ENCODE measurements at places on chromosomes 5 and 9.

- no peak for DNase-seq
These were observed 80.8 kb downstream of the ASTN2 start for GRCh38 chr9:117334101-117334500.

- DNase-seq = no peak
These were observed 107.8 kb downstream of the GAS1 start for GRCh38 chr9:86839522-86839921.

- no peak for DNase-seq
These were observed 141.9 kb upstream of the IER5L start for GRCh38 chr9:129319938-129320481.

- no peak for DNase-seq
These were observed 94.3 kb downstream of the PAPPA start for GRCh38 chr9:116247791-116248374.

DNA sequence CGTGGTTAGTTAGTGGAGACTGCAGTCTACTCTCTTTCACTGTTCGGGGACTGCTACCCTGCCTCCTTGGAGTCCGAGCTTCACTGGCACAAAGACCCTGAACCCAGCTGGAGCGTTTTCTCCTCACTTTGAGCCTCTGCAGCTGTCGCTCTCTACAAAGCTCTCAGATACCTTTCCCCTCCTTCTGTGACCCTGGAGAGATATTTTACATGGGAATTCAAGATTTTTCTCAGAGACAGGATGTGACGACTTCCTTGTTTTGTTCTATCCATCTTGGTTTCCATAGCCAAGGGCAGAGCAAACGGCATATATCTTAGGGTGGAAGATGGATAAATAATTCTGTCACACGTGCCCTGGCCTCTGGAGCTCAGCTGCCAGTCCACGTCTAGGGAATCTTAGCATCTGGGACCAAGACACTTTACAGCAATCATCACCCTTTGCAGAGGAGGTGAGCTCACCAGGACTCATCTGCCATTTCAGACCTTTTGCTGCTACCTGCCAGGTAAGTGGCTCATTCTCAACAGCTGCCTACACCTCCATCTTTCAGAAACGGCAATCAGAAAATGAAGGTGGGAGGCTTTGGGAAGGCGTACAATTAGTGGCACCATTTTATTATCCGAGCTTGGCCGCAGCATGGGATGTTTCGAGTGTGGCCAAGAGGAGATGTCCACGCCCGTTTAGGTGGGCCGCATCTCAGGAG is at the start of gene BTNL9:
BTNL9 (plus strand) TSS at position 336 of the 700 bp plus-strand sequence. CDS start 5,224 bp downstream, outside the sequence.
- DNase-seq = no peak

DNA sequence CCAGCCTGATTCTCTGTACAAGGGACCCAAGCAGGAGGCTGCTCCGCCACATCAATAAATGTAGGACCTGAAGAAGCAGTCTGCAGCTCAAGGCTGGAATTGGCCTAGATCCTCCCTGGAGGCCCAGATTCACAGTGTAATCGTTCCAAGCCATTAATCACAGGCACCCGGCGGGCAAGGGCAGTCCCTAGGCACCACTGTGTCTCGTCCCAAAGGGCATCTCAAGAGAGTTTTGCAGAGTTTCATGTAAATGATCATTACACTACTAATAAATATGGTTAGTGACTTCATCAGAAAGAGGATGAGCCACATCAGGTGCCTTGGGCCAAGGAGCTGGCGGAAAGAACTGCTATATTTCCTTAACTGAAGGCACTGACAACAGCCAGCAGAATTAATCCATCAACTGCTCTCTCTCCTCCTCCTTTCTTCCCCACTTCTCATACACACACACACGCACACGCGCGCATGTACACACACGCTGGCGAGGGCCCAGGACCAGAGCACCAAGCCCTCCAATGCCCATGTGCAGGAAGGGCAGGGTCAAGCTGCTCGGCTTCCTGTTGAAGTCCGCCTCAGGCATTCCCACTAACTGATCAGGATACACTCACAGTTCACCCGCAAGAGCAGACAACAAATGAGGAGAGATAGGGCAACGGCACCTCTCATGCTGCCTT is 33.9 kb downstream of the GNAQ start:
- DNase-seq = peak; percentile 30

DNA sequence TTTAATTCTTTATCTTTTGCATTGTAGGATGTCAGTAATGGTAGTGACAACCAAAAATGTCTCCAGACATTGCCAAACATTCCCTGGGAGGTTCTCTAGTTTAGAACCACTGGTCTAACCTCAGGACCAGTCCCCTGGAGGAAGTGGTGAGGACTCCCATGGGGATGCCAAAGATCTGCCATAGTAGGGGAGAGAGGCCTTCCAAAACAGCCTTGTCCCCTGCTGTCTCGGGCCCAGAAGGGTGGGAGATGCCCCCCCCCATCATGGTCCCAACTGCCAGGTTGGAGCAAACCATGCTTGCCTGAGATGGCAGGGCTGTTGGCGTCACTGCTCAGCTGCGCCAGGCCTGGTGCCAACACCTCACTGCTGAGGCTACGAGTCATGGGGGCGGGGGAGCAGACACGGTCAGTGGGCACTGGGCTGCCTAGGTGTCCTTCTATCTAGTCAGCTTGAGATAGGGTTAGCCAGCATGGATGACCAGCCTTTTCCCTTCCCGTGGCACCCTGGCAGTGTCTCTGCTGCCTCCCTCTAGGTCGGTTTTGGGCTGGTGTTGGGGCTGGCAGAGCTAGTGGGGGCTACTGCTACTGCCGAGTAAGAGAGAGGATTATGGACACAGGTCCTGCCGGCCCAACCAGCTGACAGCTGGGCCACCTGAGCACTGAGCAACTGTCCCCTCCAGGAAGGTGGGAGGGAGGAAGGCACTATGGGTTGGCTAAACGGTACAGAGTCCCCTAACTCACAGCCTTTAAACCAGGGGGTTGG is 8.3 kb upstream of the CXXC5 start:
- DNase-seq = peak; percentile 55

GRCh38 chr5:181260720-181261319 is at the start of gene TRIM52:
Gene TRIM52, minus strand, starts transcription at chr5:181261143. Its CDS starts 330 bp downstream, at chr5:181260813.
- DNase-seq = peak; percentile 89

DNA sequence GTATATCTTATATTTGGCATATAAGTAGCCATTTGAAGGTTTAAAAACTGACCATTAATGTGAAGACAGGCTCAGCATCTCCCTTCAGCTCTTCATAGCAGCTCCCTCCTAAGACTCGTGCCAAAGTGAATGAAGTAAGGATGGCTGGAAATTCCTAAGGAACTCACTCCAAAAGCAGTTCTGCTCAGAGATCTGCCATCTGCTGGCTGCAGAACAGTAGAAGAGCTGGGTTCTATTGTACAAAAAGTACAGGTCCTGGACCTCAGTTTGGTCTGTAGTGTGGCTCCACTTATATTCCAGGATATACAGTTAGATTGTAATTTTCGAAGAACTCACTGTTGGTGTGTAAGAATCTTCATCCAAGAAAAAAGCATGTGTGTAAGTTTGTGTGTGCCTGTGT is 104.9 kb upstream of the RUSC2 start:
- peak; percentile 15 for DNase-seq

DNA sequence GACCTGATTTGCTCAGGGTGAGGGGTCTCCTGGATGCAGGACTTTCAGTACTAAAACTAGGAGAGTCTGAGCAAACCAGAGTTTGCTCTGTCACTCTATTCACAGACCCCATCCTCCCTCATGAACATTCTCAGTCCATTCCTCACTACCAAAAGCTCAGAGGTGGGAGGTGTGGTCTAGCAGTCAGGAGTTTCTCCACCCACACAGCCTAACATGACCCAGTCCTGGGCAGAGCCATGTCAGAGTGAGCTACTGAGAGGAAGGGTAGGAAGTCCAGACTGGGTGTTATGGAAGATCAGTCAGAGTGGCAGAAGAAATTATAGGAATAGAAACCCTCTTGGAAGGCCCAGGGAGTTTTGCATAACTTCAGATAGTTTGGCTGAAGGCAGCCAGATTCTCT is 113.3 kb upstream of the GRAMD2B start:
- no peak for DNase-seq

GRCh38 chr5:2149195-2149539 is 266.4 kb upstream of the IRX4 start:
- DNase-seq = no peak

DNA sequence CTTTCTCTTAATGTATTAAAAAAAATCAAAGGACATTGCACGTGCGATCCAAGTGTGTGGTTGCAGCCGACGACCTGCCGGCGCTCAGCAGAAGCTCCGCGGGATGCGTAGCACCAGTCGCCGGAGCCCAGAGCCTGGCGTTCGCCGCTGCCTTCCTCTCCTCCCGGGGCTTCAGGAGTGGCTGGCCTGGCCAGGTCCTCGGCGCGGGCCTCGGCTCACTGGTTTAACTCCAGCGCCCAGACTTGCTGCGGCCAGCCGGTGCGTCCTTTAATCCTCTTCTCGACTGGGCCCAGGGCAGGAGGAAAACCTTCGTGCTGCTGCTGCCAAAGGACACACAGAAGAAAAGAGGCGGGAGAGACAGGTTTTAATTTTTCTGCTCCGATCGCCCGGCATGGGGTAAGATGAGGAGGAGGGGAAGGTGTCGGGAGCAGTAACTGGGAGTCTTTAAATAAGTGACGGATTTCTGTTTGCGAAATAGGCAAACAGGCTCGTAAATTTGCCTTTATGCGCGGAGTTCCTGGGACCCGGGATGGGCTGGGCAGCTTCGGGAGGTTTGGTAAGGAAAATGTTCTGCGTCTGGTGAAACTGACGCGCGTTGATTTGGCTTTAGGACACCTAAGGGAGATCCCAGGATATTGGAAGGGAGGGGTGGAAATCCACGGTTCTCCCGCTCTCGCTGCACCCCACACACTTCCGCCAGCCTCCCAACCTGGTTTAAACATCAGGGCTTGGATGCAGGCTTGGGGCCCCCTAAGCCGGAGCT is 2.3 kb downstream of the HAND1 start:
- DNase-seq = no peak

DNA sequence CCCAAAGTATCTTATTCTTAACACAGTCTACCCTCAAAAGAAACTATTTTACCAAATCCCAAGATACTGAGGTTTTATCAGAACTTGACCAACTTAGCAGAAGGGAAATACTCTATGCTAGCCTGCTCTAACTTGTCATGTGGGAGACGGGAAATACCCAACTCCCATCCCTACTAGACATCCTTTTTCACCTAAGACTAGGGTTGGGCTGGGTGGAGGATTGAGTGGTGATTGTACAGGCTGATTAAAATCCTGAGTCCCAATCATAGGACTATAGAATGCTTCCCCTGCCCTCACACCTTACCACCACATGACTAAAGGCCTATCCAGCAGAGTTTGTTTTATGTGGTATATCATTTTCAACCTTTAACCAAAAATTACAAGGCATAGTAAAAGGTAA is 786.5 kb downstream of the TAF11L14 start:
- DNase-seq = no peak

DNA sequence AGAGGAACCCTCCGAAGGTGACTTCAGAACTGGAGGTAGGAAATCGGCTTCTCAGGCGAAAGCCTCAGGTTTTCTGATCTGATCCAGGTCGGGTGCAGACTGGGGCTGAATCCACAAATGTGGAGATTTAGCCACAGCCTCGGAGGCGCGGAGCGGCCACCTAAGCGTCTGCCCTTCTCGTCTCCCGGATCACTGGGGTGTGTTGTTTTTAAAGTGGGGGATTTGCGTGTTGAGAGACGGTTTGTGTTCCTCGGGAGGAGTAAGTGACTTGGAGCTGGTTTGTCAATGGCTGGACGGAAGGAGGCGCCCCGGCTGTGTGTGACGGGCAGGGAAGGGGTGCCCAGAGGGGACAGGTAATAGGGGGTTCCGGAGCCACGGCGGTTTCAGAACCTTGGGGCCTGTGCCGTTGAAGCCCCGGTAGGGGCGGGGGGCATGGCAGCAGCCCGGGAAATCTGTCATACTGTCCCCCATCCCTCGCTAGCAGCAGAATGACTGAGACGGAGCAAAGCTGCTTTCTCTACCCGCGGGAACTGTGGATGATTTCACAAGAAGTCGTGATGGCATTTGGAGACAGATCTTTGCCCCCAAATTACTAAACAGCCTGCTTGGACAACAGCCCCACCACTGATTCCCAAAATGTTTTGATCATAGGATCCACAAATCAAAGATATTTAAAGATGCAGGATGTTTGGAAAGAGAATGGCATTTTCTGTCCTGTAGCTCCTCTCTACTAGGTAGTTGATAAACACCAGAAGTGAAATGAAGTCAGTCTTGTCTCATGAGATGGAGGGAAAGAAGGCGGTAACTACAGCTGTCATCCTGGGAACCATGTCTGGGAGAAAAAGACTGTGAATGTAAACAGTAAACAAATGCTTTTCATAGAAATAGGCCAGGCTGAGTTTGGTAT is 216.5 kb downstream of the PDZD2 start:
- peak; percentile 64 for DNase-seq

DNA sequence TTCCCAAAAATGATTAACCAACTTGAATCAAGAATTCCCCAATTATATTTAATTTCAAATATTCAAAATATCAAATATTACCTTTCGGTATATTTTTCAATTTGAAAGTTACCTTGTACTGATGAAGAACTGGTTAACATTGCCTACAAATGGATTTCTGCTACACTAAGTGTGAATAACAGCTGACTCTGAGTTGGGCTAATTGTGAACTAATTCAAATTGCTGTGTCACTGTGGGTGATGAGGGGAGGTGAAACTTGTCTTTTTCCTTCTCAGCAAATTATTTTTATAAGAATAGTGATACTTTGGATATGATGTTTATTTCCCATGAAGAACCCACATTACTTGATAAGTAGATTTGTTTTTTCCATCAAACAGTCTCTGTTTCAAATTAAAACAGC is 103.4 kb upstream of the RPS23 start:
- DNase-seq = no peak

- DNase-seq = no peak
These were observed 128.2 kb upstream of the RASEF start for GRCh38 chr9:83191154-83191553.

DNA sequence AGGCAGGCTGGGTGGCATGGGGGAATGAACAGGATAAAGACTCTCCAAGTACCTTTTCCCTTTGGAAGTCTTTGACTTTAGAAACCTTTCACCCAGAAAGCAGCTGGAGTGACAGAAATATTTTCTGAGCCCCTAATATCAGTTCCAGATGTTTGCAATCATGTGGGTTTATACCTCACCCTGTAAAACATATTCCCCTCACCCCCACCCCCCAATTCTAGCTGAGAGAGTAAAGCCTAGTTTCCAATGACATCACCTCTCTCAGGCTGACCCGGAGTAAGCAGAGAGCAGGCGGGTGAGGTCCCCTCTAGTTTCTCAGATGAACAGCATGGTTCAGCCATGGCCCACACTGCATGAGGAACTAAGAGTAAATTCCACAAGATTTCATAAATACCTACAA is 82.9 kb upstream of the TRIM32 start:
- no peak for DNase-seq

- no peak for DNase-seq
These were observed 103.3 kb upstream of the HMHB1 start for GRCh38 chr5:143708672-143709071.

GRCh38 chr5:138732933-138733332 is 20.3 kb upstream of the CTNNA1 start:
- DNase-seq = no peak

- no peak for DNase-seq
These were observed 21.8 kb downstream of the FYB1 start for GRCh38 chr5:39197556-39197955.

GRCh38 chr9:134950386-134951210 is 32.9 kb upstream of the FCN1 start:
- no peak for DNase-seq
